Dermis microvascular lymphatic vessel endothelial cell (primary cell): ENCODE measurements at places on chromosomes 3 and 15. TPM values are rescaled to one million over a fixed set of nuclear protein-coding genes. Genes with fewer than 3 reads are reported as not detected.

- no peak for DNase-seq
Observed at GRCh38 chr3:18428036-18428435, 2.9 kb upstream of the SATB1 start.

GRCh38 chr15:81256916-81257315, 60.2 kb downstream of the IL16 start:
- DNase-seq: peak; percentile 33

Gene ZPLD1
- not detected in 2 replicates for total RNA-seq

- DNase-seq: no peak
Observed at GRCh38 chr3:11624704-11625375, 18.9 kb downstream of the VGLL4 start.

- DNase-seq: no peak
Observed at GRCh38 chr3:68234076-68234780, 579.8 kb upstream of the SUCLG2 start.

DNA sequence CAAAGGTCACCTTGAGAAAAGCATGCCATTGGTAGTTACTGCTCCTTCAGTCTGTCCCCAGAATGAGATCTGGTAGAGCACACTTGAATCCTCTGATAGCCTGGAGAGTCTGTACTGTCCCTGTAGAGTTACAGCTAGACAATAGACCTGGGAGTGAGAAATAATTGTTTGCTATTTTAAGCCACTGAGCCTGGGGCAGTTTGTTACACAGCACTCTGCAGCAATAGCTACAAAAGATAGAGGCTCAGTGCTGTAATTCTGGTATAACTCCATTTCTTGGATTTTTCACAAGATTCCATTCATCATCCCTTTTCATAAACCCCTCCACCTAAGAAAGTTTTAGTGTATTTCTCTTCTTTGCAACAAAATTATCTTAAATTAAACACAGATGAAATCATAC, 242.7 kb upstream of the ARRDC4 start:
- DNase-seq: no peak

- no peak for DNase-seq
Observed at GRCh38 chr15:76846782-76847181, 58.4 kb downstream of the SCAPER start.

Gene KIF15
- total RNA-seq: 2.9 and 8.3 TPM in 2 replicates

Gene THRB
- total RNA-seq: under 0.01 and 0.13 TPM in 2 replicates

Gene FGF7
- not detected in 2 replicates for total RNA-seq

DNA sequence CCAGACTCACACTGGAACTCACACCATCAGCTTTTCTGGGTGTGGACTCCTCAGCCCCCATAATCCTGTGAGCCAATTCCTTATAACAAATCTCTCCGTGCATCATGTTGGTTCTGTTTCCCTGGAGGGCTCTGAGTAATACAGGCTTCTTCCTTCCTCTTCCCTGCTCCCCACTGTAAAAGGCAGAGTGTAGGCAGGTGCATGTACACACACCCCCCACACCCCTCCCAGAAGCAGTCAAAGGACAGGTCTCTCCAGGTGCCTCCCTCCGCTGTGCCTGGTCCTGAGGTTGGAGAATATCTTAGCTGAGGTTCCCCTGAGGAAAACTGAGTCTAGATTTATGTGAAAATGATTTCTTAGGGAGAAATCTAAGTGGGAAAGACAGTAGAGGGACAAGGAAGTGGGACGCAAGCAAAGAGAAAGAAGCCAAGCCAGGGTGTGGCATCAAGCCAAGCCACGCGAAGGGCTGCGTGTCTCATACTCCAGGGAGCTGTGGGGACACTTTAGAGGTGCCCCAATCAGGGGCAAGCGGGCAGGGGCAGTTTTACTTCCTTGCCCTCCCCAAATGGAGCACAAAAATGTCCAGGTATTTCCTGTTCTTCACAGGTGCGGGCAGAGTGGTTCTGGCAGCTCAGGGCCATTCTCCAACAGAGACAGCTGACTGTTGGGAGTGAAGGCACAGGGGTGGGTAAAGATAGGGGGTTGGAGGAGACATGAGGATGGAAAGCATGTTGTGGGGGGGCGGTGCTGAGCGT, 86.6 kb downstream of the HMG20A start:
- DNase-seq: peak; percentile 66

DNA sequence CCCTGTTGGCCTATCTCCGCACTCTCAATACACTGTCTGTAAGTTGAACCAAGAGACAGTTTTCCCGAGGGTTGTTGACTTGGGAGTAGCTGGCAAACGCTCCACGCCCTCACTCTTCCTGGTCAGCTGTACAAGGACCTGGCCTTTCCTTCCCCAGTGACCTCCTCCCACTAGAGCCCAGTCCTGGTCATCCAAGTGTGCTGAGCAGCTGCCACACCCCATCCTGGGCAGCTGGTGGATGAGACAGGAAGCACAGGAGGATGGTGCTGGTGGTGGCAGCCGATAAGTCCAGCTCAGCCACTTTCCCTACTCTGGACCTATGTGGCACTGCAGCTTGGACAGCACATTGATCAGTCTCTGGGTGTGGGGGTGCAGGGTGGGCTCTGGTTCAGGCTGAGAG, 19.8 kb downstream of the PFKFB4 start:
- no peak for DNase-seq

Gene RETNLB
- not detected in 2 replicates for total RNA-seq

GRCh38 chr3:104816008-104816407, 550.7 kb upstream of the ALCAM start:
- DNase-seq: no peak

DNA sequence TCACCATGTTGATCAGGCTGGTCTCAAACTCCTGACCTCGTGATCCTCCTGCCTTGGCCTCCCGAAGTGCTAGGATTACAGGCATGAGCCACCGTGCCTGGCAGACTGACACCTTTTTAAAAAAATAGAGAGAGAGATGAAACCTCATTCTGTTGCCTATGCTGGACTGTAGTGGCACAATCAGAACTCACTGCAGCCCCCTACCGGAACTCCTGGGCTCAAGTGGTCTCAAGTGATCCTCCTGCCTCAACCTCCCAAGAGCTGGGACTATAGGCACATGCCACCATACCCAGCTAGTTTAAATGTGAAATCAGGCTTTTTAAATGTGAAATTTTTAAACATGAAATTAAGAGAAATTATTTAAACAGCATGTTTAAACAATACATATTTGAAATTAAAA, 265.2 kb upstream of the UBE2E1 start:
- no peak for DNase-seq

Gene GOLGA8T
- under 0.01 and 0.13 TPM in 2 replicates for total RNA-seq

GRCh38 chr15:73467758-73468157, 24.8 kb downstream of the REC114 start:
- DNase-seq: no peak

GRCh38 chr3:172892158-172892557, 141.6 kb downstream of the ECT2 start:
- peak; percentile 49 for DNase-seq
